ENCODE measurements at places on chromosomes 11 and 22.

DNA sequence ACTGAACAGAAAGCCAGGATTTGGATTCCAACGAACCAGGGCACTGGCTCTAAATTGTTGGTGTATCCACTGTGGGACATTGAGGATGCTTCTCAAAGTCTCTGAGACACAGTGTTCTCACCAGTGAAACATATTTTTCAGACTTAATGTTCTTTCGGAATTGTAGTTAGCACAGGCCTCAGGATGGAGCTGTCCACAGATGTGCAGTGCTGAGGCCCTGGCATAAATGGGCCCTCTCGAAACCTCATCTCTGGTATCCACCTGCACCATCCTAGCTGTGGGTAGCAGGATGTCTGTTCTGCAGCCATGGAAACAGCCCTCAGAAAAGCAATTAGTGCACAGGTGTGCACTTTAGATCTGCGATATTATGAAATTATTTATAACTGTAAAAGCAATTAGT lies 656.8 kb downstream of the TBC1D22A start:
- no peak for DNase-seq
- no peak overlapping the region for H3K27ac ChIP-seq
- H3K4me1 ChIP-seq, result no peaks in the 10 kb centered on the region
- no peak overlapping the region for H3K4me3 ChIP-seq
- H3K27me3 ChIP-seq, result no peaks in the 10 kb centered on the region

GRCh38 chr11:62398011-62398994 lies 20.5 kb upstream of the SCGB1A1 start:
- no peak overlapping the region for H3K4me3 ChIP-seq
- H3K27me3 ChIP-seq, result no peaks in the 10 kb centered on the region
- peaks cover 41% of the 10 kb centered on the region for H3K4me1 ChIP-seq
- no peak for DNase-seq

GRCh38 chr11:66851698-66852465 lies 5.0 kb upstream of the LRFN4 start:
- peaks cover 15% of the 10 kb centered on the region for H3K4me1 ChIP-seq
- no peak overlapping the region for H3K27ac ChIP-seq
- no peak for DNase-seq
- no peak overlapping the region for H3K4me3 ChIP-seq

DNA sequence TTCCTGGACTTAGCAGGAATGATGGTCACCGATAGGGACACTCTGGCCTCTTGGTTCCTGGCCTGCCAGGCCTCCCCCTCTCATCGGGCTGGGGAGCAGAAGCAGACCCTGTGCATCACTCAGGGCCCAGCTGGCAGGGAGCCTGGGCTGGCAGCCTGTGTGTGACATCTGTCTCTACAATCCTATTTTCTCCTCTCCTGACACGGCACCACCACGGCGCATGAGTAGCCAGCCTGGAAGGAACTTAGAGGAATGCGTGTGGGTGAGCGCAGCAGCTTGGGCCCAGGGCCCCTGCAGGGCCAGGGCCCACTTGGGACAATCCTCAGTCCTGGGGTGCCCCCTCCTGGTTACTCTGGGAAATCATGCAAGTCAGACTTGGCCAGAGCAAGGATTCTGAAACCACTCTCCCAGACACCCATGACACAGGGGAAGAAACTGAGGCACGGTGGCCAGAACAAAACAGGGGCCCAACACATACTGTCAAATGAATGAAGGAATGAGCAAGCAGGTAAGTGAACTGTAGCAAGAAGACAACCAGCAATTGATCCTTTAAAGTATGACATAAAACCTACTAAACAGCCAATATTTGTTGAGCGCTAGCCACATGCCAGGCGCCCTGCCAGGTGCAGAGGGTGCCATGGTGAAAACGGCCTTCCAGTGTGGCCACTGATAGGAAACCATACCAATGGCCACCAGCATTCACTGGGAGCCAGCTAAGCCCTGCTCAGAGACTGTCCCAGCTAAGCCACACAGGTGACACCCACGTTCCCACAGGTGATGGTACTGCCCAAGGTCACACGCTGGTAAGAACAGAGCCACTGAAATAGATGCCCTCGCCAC lies 13.3 kb downstream of the RSPH14 start:
- no peaks in the 10 kb centered on the region for H3K36me3 ChIP-seq
- H3K27ac ChIP-seq, result no peak overlapping the region
- H3K4me1 ChIP-seq, result peaks cover 7% of the 10 kb centered on the region
- H3K27me3 ChIP-seq, result no peaks in the 10 kb centered on the region

- DNase-seq, result no peak
- no peak overlapping the region for H3K27ac ChIP-seq
- no peaks in the 10 kb centered on the region for H3K27me3 ChIP-seq
- no peaks in the 10 kb centered on the region for H3K4me1 ChIP-seq
Measured at GRCh38 chr11:130994043-130994442, 77.8 kb upstream of the SNX19 start.

- no peak overlapping the region for H3K4me3 ChIP-seq
- peaks cover 24% of the 10 kb centered on the region for H3K4me1 ChIP-seq
- H3K27ac ChIP-seq, result no peak overlapping the region
- H3K27me3 ChIP-seq, result peaks cover 39% of the 10 kb centered on the region
- DNase-seq, result no peak
Measured at GRCh38 chr22:50670513-50670912, 2.1 kb upstream of the SHANK3 start.

DNA sequence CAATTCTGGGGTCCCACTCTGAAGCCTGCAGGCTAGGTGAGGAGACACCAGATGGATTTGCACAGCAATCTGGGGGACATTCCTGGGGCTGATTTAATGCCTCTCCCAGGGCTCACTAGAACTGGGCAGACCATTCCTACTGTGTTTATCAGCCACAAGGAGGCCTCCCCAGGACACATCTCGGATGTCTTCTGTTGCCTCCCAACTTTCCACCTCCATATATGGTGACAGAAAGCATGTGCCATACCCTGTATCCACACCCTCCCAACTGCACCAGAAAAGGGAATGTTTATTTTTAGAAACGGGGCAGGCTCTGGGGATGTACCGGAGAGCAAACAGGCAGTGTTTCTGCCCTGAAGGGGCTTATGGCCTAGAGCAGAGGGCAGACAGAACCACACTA lies 181.8 kb downstream of the CSNK2A3 start:
- H3K36me3 ChIP-seq, result no peaks in the 10 kb centered on the region
- H3K4me1 ChIP-seq, result peaks cover 16% of the 10 kb centered on the region
- DNase-seq, result no peak
- no peaks in the 10 kb centered on the region for H3K27me3 ChIP-seq
- H3K27ac ChIP-seq, result no peak overlapping the region
- H3K4me3 ChIP-seq, result no peak overlapping the region

DNA sequence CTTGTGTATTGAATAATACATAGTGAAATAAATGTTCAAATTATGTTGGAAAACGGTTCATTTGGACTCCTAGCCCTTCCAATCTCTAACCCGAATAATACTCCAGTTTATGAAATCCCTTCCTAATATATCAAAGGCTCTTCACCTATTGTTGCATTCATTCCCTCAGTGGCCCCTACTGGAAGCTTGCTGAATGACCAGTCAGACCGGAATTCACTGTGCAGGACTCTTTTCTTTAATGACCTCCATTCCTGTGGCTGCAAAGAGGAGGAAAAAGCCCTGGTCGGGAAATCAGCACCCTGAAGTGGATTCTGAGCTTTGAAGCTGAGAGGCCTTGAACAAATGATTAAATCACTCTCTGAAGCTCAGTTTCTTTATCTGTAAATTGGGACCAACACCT lies 19.1 kb upstream of the RCN1 start:
- no peak for DNase-seq
- H3K27ac ChIP-seq, result no peak overlapping the region
- H3K4me3 ChIP-seq, result no peak overlapping the region
- no peaks in the 10 kb centered on the region for H3K4me1 ChIP-seq
- peaks cover 8% of the 10 kb centered on the region for H3K27me3 ChIP-seq
- no peaks in the 10 kb centered on the region for H3K36me3 ChIP-seq

DNA sequence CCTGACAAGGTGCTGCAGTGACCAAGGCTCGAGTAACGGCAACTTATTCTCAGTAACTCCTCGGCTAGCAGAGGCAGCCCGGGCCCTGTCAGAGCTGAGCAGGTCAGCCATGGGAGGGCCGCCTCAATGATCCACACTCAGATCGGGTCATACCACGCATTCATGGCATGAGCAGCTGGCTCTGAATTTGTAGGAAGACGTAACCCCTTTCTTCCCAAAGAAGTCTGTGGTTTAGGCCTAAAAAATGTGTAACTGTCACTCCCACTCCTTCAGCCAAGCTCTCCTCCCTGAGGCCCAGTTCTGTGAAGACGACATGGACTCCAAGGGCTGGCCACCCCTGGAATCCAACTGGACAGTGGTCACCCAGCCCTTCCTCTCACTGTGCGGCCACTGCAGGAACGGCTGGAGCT lies 30.0 kb downstream of the PPP2R1B start:
- DNase-seq, result no peak
- peaks cover 6% of the 10 kb centered on the region for H3K4me1 ChIP-seq
- no peak overlapping the region for H3K27ac ChIP-seq
- no peaks in the 10 kb centered on the region for H3K27me3 ChIP-seq
- H3K36me3 ChIP-seq, result peaks cover 12% of the 10 kb centered on the region

DNA sequence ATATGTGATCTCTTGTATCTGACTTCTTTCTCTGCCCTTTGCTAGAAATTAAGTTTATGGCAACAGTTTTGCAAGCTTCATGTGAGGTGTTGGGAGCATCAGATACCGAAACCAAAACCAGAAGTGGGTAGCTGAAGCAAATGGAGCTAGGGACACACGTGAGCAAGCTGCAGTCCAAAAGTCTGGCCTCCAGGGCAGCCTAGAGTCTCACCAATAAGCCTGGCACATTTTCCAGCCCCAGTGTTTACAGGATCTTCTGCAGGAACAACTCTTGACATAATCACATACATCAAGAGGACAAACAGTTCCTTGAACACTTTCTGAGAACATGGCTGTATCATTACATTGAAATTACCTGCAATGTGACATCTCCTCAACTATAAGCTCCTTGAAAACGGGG lies 114.1 kb downstream of the LARGE1 start:
- no peak overlapping the region for H3K27ac ChIP-seq
- no peak for DNase-seq
- H3K27me3 ChIP-seq, result no peaks in the 10 kb centered on the region
- no peaks in the 10 kb centered on the region for H3K4me1 ChIP-seq

- no peaks in the 10 kb centered on the region for H3K27me3 ChIP-seq
- DNase-seq, result no peak
- H3K27ac ChIP-seq, result no peak overlapping the region
Measured at GRCh38 chr22:45334528-45334927, 24.8 kb downstream of the FAM118A start.

DNA sequence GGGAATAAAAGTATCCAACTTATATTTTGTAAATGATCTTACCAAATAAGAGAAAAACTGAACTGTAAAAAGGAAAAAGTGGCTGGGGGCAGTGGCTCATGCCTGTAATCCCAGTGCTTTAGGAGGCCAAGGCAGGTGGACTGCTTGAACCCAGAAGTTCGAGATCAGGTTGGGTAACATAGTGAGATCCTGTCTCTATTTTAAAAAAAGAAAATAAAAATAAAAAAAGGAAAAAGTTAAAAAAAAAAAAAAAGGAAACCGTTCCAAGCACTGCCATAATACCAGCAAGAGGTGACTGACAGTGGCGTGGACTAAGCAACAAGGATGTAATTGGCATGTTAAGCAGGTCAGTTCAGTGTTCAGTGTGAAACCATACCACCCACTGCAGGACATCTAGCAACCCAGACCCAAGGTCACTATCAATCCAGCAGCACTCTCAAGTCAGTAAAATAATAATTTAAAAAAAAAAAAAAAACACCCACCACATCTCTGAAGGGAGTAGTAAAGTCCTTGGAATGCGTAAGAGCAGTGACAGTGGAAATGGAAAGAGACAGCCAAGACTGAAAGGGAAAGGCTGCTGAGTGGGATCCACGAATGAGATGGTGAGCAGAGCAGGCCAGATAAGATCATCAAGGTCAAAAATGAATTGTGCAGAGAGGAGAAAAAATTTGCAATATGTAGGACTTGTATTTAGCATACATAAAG lies 43.6 kb downstream of the MAPK1 start:
- H3K36me3 ChIP-seq, result peaks cover 2% of the 10 kb centered on the region
- H3K27ac ChIP-seq, result no peak overlapping the region
- H3K4me3 ChIP-seq, result no peak overlapping the region
- no peaks in the 10 kb centered on the region for H3K27me3 ChIP-seq
- peaks cover 33% of the 10 kb centered on the region for H3K4me1 ChIP-seq

GRCh38 chr11:36450110-36450572 lies 59.9 kb downstream of the TRAF6 start:
- peaks cover 12% of the 10 kb centered on the region for H3K36me3 ChIP-seq
- H3K4me3 ChIP-seq, result peak overlapping the region; percentile 30
- DNase-seq, result no peak

DNA sequence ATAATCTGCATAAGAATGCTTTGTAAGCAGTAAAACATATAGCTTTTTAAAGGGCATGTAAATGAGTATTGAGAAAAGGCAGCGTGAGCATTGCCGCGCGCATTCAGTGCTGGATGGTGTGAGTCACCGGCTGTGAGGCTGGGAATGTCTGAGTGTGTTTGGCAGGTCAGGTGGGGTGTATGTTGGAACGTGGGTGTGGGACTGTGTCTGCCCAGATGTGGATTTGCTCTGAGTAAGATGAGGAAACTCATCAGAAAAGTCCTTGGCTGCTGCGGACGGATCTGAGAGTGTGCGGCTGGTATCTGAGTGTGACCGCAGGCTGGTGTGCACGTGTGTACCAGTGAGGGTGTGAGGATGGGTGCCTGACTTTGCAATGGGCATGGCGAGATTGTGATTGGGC lies 66.2 kb upstream of the NECTIN1 start:
- no peak for DNase-seq
- H3K4me1 ChIP-seq, result no peaks in the 10 kb centered on the region
- H3K4me3 ChIP-seq, result no peak overlapping the region
- no peaks in the 10 kb centered on the region for H3K36me3 ChIP-seq

DNA sequence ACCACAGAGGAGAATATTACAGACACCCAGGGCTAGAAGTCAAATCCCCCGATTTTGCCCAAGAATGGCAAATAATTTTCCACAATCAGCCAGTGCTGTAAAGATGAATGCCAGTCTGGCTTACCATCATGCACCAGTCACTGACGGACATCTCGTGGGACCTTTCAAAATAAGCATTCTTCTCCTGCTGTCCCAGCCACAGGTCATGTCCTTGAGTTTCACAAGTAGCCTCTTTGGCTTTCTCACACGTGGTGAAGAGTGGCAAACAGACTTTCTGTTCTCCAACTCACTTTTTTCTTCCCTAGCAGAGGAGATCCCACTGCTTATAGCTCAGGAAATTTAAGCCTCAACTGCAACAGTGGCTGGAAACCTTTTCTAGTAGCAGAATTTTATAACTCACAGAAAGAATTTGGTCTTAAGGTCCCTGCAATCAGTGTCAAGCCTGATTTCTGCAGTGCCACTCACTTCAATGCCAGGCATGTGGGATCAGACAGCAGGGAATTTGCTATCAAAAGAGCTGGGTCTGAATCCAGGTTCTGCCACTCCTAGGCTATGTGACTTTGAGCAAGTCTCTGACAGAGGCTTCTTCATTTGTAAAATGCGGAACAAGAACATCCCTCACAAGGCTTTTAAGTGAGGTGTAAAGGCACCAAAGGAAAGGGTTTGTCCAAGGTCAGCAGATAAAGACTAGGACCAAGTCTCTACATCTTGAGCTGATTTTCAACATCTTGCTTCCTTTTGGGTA lies 3.6 kb downstream of the PIK3IP1 start:
- peaks cover 76% of the 10 kb centered on the region for H3K4me1 ChIP-seq
- H3K36me3 ChIP-seq, result peaks cover 62% of the 10 kb centered on the region
- H3K27ac ChIP-seq, result peak overlapping the region; percentile 100
- DNase-seq, result no peak
- peak overlapping the region; percentile 90 for H3K4me3 ChIP-seq

- no peak for DNase-seq
- H3K4me3 ChIP-seq, result peak overlapping the region; percentile 95
- H3K4me1 ChIP-seq, result peaks cover 31% of the 10 kb centered on the region
- no peak overlapping the region for H3K27ac ChIP-seq
- H3K36me3 ChIP-seq, result peaks cover 23% of the 10 kb centered on the region
Measured at GRCh38 chr11:68905421-68906360, 2.0 kb downstream of the IGHMBP2 start.
